ENCODE measurements at places on chromosomes 4 and X. TPM values are rescaled to one million over a fixed set of nuclear protein-coding genes. Genes with fewer than 3 reads are reported as not detected.

The UGT2B10 gene
- total RNA-seq, result not detected

- DNase-seq, result no peak
Observed at GRCh38 chrX:153690466-153690865, 2.7 kb downstream of the SLC6A8 start.

DNA sequence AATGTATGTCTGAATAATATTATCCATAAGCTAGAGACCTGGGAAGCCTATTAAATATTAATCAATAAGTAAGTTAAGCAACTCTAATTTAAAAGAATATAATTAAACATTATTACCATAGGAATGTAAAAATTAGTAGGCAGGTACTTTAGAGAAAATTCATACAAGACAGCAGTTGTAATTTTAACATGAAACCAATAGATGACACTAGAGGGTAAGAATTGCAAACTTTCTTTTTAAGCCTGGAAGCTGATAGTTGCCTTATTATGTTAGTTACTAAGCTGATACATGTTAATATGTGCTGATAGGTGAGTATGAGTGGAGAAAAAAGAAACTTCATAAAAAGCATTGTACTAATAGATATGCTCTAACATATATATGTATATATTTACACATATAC is 1157.4 kb downstream of the FAM133A start:
- DNase-seq, result no peak

The IBSP gene
- total RNA-seq, result not detected

- DNase-seq, result no peak
Observed at GRCh38 chr4:71026086-71026485, 32.6 kb downstream of the DCK start.

DNA sequence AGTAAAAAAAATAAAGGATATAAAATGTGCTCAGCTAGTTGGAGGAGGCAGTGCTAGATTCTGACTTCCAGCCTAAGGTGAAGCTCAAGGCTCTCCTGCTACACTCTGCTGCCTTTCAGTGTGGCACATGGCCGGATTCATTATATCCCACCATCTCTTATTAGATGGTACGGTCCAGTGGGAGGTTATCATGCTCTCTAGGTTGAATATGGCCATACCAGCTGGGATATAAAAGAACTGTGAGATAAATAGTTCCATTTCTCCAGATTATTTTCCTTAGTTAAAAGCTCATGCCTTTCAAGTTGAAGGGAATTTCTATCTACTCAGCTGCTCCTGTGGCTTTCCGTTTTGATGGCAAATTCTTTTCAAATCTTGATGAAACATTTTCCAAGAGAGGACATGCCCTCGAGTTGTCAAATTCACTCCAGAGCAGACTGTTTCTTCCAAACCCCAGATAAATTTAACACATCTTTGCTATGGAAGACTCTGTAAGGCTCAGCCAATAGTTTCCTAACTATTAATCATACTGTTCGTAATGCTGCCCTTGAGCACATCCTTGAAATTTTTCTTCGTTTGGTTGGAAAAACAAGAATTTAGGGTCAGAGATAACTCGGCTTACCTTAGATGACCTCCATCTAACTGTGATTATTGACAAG is 2.2 kb upstream of the MGARP start:
- no peak for DNase-seq

DNA sequence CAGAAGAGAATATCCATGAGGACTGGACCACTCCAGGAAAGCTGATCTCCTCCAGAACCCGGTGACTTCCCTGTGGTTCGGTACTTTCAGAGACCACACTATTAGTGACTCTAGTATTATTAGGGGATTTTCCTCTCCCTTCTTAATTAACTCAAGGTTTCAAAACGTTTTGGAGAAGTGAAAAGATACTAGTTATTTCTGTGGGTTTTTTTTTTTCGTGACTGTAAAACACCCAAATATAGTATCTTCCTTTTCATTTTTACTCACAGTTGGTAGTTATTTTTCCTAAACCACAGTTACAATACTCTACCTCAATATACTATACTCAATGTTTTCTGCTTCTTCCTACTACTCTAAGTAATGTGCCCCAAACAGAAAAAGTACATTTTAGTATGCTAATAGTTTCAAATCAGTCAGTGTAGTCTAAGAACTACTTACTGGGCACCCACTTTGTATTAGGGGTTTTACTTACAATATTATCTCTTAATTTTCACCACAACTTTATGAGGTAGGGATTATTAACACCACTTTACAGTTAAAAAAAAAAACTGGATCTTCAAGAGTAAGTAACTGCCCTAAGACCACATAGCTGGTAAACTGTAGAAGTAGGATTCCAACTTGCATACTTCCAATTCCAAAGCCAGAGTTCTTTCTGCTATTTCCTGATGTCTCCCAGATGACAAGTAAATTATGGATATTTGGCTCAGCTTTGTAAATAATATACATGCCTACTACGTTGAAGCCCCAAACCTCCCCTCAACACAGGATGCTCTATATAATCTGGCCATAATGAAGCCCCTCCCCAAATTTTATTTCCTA is 45.0 kb downstream of the SLC9A7 start:
- DNase-seq, result no peak

The PTTG2 gene
- 2.1 TPM for total RNA-seq

- no peak for DNase-seq
Observed at GRCh38 chr4:180665994-180666824, 1577.0 kb upstream of the TENM3 start.

Data from urinary bladder (tissue), 4 donors.